GM20000 (cell line): ENCODE measurements at places on chromosomes 6 and 20.

GRCh38 chr6:82363428-82364086, at the start of gene TPBG:
Gene TPBG, plus strand, starts transcription at chr6:82363817. Its CDS starts 1,145 bp downstream, at chr6:82364962.
- peak; percentile 56 for DNase-seq

DNA sequence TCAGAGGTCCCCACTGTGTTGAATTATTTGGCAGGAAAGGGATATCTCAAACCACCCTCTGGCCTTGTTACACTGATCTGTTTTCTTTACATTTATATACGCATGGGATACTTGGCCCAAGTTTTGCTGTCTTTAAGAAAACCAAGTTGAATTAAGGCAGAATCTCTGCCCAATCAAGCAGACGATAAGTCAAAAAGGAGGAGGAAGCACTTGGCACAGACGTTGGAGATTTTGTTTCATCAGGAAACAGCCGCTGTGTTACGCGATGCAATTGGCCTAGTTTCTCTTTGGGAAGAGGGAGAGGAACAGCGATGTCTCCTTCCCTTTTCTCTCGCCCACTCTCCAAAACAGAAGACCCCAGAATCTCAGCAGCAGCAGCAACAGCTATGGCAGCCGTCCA, 20.2 kb upstream of the NAA20 start:
- no peak for DNase-seq

DNA sequence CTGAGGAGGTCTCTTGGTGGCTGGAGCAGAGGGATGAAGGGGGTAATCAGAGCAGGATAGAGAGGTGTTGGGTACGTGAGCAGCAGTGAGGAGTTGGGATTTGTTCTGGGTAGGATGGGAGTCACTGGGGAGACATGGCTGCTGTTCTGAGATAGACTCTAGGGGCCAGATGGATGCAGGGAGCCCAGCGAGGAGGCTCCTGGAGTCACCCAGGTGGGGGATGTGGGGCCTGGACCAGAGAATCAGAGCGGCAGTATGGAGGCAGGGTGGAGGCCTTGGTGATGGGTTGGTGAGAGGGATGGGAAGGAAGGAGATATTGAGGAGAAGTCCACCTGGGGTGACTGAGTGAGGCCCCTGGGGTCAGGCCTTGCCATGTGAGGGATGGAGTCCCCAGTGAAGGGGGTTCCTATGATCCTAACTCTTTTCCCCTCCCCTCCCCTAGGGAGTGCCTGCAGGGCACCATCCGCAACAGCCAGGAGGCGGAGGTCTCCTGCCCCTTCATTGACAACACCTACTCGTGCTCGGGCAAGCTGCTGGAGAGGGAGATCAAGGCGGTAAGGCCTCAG, 13.7 kb downstream of the RBCK1 start:
- DNase-seq = no peak

DNA sequence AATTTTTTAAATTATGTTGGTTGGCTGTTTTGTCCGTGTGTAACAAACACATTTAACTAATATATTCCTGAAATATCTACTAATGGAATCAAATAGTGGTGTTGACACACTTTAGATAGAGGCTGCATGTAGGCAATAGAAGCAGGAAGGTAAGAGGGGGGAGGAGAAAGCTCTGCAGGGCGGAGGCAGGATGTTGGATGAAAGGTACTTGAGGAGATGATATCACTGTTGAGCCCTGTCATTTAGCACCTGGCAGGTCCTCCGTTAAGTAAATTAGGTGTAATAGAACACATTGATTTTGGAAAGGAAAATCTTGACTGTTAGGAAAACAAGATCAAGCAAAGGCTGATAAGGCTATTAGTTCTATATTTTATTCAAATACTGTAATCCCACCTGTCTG, 618.7 kb downstream of the PKHD1 start:
- no peak for DNase-seq

DNA sequence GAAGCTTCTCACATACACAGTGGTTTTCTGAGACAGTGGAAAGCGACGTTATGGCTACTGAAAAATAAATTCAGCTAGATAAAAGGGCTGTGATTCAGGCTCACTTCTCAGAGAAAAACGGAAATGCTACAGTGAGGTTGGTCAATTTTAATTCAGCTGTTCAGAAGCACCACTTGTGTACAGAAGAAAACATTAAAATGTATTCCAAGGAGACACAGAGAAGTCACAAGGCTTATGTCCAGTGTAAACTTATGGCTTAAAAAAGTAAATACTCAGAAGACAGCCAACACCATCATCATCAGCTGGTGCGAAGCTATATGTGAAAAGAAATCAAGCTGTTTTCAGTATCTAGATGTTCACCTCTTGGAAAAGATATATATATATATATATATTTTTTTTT, 68.6 kb downstream of the ABHD12 start:
- DNase-seq = no peak

DNA sequence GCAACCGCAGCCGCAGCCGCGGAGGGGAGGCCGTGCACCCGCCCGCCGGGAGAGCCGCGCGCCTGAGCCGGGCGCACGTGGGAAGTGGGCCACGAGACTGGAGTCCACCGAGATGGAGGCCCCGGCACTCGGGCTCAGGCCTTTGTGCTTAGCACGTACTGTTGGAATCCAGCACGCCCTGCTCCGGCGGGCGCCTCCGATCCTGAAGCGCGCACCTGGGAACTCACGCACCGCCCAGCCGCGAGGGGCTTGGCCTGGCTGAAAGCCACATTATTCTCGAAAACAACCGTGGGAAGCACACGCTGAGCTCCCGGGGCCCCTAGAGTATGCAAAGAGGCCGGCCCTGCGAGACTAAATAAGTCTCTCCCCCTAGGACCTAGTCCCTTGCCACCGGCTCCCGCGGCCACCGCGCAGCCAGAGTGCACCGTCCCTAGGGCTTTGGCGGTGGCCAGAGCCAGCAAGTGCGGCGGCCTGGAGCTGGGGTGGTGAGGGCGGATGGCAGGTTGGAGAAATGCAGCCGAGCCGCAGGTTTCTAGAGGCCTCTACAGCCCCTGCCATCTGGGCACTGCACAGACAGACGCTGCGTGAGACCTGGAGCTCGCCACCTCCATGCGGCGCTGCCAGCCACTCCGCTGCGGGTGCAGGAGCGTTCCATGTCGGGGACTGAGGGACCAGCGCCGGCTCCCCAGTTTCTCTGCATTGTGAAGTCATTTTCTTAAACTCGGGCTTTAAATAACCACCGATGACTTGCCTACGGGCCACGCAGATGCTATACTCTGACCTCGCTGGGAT, 42.0 kb upstream of the LY86 start:
- DNase-seq = peak; percentile 64

GRCh38 chr20:40370800-40371199, 318.2 kb downstream of the MAFB start:
- no peak for DNase-seq

- no peak for DNase-seq
These were observed 42.4 kb downstream of the HAO1 start for GRCh38 chr20:7897781-7898364.

GRCh38 chr20:53693262-53693871, 99.7 kb upstream of the ZNF217 start:
- DNase-seq = peak; percentile 22

- no peak for DNase-seq
These were observed 105.8 kb upstream of the DUSP22 start for GRCh38 chr6:186340-186965.

DNA sequence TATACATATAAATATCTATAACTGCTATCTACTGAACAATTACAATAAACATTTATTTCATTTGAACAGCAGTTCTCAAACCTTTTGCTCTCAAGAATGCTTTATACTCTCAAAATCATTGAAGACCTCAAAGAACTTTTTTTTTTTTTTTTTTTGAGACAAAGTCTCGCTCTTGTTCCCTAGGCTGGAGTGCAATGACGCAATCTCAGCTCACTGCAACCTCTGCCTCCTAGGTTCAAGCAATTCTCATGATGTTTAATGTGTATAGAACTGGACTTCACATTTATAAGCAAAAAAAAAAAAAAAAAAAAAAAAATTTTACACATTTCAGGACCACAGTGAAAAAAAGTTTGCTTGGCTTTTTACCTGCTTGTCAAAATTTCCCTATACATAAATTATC, 11.7 kb downstream of the UBE2V1 start:
- no peak for DNase-seq

- no peak for DNase-seq
These were observed 77.3 kb downstream of the ECT2L start for GRCh38 chr6:138873191-138873590.

DNA sequence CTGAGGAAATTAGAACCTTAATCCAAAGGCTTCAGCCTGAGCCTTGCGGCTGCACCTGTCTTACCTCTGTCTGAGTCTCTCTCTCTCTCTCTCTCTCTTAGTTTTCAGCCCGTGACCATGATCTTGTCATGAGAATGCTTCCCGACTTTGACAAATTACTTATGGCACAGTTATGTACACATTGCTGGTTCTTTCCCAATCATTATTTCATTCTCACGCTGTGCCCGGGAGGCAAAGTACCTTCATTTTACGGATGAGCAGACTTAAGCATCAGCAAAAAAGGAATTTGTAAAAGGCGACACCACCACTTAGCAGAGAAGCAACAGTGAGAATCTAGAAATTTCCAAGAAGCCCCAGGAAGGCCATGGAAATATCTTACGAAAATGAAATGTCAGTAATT, 54.6 kb downstream of the GMPR start:
- no peak for DNase-seq

- DNase-seq = no peak
These were observed 11.5 kb downstream of the SLC4A11 start for GRCh38 chr20:3227506-3227905.

DNA sequence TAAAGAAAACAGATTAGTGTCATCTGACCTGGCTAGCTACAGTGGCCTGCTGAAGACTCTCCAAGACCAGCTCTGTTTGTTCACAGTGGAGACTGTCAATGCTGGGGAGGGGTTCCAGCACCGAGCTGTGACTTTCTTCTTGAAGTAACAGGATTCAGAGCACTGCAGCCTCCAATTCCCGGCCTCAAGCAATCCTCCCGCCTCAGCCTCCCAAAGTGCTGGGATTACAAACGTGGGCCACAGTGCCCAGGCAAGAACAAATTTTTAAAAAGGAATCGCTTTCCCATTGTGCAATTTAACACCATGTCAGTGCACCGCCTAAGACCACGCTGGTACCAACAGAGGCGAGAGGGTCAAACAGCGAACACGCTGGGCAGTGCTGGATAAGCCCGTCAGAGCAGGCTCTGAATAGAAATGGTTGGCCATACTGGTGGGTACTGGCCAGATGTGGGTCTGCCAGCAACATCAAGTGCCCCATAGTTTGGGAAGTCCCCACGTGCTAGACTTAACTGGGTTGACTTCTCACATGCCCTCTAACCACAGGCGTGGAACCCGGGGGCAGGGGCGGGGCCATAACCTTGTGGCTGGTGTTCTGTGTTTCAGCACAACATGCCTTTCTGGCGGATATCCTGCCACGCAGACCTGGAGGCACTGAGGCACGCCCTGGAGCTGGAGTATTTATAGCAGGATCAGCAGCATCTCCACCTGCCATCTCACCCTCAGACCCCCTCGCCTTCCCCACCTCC, 168.9 kb downstream of the ZMYND8 start:
- no peak for DNase-seq
